Stimulated activated CD4-positive, alpha-beta T cell treated with anti-CD3 and anti-CD28 coated beads, Interleukin-4, amount 100 ng/mL, for 48 hours (primary cell): ENCODE measurements at places on chromosomes 6 and 20.

- no peak for DNase-seq
These were observed 543.9 kb downstream of the RNF144B start for GRCh38 chr6:18931086-18931485.

DNA sequence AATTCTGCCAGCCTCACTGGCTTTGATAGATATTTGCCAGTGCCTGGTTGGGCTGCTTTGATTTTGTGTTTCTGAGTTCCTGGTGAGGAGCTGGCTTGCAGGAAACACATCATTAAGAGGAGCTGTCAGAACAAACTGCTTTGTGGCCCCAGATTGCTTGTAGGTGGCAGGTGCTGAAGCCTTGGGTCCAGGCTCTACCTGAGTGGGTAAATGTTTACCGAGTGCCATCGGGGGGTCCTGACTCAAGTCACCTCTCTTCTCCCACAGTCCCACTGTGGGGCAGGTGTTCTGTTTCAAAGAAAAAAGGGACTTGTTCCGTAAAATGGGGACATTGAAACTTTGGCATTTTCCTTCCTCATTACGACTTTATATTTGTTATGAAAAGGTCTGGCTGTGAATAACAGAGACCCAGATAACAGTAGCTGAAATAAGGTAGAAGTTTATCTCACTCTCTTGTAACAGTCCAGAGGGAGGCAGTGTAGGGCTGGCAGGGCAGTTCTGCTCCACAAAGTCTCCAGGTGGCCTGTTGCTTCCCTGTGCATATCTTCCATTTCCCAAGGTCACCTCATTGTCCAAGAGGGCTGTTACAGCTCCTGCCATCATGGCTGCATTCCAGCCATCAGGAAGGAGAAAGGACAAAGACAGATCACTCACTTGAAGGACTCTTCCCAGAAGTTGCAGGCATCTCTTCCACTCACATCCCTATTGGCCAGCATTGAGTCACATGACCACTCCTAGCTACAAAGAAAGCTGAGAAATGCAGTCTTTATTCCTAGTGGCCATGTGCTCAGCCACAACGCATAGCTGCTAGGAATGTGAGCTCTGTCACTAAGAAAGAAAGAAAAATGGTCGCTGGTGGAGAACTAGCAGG is 149.9 kb upstream of the KCNG1 start:
- no peak for DNase-seq

GRCh38 chr20:6426287-6426891 is 303.6 kb upstream of the FERMT1 start:
- no peak for DNase-seq

DNA sequence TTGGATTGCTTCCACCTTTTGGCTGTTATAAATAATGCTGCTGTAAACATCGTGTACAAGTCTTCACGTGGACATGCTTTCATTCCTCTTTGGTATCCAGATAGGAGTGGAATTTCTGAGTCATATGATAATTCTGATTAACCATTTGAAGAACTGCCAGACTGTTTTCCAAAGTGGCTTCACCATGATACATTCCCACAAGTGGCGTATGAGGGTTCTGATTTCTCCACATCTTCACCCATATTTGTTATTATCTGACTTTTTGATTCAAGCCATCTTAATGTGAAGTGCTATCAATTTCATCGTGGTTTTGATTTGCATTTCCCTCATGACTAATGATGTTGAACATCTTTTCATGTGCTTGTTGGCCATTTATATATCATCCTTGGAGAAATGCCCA is 2.9 kb upstream of the SNRPB start:
- no peak for DNase-seq

DNA sequence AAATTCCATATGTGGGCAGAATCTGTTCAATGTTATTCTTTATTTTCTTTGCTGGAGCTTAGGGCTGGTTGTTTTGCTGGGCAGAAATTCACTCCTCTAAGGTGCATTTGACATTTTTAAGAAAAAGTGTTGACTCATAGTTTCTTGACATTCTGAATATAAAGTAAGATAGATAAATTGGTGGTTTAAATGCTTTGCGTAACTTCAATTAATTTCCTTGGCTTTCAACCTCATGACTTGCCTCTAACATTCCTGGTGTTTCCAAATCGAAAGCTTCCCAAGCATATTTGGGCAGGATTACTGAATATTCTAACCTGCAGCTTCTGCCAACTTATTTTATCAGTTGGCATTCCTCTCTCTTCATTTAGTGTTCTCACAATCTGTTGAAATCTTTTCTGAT is 718.7 kb upstream of the ADGRB3 start:
- DNase-seq = no peak

DNA sequence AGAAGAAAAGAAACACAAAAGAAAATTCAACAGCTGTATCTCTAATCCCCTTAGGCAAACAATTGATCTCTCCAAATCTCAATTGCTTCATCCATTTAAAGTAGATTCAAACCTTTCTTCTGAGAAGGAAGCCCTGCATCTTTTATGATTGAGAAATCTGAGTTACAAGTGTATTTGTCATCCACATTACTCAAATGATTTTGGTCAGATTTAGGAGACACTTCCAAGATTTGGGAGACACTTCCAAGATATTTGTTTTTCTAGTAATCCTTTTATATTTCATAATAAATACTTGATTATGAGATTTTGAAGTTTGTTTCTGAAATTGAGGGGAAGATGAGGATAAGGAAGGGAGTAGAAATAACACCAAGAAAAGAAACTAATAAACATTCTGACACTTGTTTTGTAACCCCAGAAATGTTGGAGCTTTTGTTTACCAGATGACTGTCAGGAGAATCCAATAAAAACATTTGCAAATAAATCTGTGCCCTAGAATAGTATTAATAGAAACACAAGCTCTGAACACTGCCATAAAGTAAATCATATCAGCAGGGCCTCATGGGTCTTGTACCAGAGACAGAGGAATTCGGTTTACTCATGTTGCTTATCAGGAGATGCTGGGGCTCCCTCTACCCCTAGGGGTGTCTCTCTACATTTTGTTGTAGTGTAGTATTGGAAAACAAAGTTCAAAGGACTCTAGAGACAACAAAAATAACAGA is 314.3 kb upstream of the NT5E start:
- no peak for DNase-seq

DNA sequence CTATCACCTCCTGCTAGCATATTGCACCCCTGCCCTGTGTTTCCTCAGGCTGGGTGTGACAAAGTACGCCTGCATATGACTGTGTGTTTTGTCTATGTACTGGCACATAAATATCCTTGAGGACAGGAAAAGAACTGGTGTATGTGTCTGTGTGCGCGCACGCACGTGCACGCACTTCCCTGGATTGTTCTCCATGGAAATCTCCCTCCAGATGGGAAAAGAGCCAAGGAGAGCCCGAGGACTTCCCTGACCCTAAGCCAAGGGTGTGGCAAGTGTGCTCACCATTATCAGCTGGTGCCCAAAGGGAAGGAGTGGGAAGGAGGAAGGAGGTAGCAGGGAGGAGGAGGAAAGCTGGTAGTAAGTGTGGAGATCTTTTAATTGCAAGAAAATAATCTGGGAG is 117.6 kb downstream of the HIVEP2 start:
- DNase-seq = no peak

DNA sequence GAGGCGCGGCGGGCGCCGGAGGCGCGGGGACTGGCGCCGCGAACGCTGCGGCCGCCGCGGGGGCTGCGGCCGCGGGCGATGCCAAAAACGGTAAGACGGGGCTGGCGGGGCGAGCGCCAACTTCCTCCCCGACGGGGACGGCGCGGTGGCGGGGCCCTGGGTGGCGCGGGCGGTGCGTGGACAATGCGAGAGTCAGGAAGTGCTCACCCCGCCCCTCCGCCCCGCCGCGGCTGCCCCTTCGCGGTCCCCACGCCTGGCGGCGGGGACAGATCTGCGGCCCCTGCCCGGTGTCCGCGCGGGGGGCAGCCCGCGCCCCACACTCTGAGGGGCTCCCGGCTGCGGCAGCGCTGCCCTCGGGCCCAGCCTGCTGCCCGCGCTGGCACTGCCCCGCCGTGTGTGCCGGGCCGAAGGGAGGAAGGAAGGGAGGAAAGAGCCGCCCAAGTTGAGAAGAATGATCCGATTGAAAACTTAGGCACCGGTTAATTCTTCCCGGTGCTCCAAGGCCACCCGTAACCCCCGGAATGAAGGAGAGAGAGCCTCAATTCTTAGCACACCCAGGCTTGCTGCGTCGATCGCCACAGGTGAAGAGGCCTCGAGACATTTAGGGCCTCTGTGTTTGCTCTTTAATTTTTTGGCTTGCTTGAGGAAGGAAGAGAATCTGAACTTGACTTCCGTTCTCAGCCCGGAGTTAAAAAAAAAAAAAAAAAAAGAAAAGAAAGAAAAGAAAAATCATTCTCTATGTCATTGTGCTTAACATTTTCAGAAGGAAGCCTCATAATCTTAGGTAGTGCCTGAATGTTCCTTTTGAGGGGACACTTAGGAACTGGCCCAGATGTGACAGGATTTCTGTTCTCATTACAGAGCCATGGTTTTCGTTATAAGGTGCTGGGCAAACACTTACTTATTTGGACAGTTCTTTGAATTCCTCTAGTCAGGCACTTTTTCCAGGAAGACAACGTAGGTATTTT is 982 bp downstream of the HECA start:
- DNase-seq = no peak

- no peak for DNase-seq
These were observed 95.5 kb upstream of the AFDN start for GRCh38 chr6:167731216-167731615.
